ENCODE measurements at places on chromosomes 2 and 18.

- DNase-seq, result peak; percentile 50
Observed at GRCh38 chr2:178241844-178242551, 47.7 kb downstream of the OSBPL6 start.

- DNase-seq, result no peak
Observed at GRCh38 chr2:28286678-28287077, 106.0 kb upstream of the FOSL2 start.

- DNase-seq, result no peak
Observed at GRCh38 chr2:190837952-190838361, 42.7 kb upstream of the GLS start.

GRCh38 chr2:238487652-238488346 is 61.1 kb downstream of the ASB1 start:
- no peak for DNase-seq

GRCh38 chr18:27769152-27769551 is 407.8 kb downstream of the CDH2 start:
- DNase-seq, result no peak

DNA sequence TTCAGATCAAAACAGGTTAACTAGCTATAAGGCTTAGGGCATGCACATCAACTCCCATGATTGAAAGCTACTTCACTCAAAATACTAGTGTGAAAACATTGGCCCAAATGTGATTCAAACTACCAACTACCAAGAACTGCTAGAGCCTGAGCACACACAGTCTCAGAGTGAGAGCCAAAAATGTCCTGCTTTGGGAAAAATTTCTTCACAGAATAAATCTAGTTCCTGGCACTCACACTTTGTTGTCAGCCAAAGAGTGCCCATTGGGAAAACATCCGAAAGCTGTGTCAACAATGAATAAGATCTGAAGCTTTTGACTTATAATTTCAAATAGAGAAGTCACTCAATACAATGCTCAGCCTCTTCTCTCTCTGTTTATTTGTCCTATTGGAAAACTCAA is 182.7 kb downstream of the LRATD1 start:
- DNase-seq, result no peak

DNA sequence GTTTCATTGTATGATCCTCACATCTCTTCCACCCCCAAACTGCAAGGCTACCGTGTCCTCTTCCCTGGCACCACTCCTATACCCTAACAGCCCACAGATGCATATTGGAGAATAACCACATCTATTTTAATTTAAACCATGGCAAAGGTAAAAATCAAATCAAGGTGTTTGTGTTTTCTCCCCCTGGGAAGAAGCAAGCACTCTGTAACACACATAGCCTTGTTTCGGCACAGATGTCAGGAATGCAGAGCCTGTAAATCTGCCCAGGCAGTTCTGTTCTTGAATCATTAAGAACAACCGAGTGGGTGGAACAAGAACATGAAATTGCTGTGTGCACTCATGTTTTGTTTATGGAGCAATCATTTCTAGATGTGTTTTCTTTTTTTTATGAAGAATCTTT is 6.8 kb upstream of the COX7A2L start:
- no peak for DNase-seq

GRCh38 chr2:226902041-226902966 is 66.5 kb downstream of the RHBDD1 start:
- no peak for DNase-seq

DNA sequence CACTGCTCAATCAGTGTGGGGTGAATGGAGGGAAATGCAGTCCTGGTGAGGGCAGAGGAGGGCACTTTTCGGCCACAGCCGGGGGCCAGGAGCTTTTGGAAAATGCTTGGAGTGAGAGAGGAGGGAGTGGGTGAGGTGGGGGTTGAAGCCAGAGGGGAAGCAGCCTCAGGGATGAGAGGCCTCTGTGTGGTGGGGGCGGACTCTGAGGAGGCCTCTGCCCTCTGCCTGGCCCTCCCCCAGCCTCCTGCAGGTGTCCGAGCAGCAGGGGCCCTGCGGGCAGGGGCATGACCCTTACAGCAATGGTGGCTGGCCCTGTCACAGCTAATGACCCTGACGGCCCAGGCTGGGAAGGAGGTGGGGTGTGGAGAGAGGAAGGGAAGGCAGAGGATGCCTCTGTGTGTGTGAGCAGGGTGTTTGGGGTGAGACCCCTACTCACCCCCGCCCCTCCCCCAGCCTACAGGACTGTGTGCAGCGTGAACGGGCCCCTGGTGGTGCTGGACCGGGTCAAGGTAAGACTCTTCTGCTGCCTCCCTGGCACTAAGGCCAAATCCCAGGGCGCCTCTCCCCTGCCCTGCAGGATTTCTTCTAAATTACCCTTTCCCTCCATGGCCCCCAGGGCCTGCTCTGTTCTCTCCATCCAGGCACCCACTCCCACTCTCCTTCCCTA is 7.6 kb downstream of the ATP6V1B1 start:
- DNase-seq, result no peak

DNA sequence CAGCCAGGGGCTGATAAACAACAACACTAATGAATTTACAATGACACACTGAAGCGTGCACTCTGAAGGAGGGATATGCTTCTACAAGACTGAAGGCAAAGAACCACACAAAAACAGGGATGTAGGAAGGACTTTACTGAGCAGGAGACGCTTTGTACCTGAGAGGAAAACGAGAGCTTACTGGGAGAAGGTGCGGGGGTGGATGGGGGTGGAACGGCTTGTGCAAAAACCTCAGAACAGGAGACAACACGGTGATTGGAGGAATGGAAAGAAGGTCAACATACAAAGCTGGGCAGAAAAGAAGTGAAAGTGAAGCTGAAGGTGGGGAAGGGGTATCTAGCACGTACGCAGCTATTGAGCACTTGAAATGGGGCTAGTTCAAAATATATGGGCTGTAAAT is 93.1 kb downstream of the SLC8A1 start:
- DNase-seq, result peak; percentile 59

DNA sequence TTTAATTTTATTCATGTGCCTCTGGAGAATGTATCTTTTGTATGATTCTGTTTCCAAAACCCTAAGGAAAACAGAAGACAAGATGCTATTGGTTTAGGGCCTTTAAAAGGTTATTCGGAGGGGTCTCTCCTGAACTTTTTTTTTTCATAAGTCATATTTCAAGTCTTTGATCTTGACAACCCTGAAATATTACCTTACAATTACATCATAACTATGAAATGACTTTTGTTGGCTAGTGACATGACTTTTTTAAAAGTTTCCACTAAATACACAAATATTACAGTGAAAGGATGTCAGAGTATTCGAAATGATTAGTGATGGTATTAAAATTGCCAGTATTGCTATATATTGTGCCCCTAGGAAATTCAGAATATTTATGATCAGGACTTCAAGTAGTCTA is 31.8 kb upstream of the FZD7 start:
- no peak for DNase-seq

DNA sequence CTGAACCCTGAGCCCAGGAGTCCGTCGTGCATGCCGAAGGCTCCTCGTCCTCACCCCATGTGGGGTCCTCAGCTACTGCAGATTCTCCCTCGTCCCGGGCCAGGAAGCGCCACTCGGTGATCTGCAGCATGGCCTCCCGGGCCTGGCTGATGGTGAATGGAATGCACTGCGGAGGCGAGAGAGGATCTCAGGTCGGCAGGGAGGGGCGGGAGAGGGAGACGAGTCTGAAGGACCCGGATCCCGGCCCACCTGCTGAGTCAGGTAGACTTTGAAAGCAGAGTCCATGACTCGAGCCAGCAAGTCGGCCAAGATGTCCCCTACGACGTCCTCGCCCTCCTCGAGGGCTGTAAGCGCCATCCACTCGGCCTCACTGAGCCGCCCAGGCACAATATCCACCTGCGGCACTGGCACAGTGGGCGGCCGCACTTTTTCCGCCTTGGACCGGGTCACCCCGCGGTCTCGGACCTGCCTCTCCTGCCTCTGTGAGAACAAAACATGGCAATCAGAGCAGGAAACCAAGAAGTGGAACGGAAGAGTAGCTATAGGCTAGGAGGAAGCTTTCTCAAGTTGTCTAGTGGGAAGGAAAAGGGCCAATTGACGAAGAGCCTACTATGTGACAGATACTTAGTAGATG is 5.5 kb downstream of the C2orf81 start:
- DNase-seq, result no peak

DNA sequence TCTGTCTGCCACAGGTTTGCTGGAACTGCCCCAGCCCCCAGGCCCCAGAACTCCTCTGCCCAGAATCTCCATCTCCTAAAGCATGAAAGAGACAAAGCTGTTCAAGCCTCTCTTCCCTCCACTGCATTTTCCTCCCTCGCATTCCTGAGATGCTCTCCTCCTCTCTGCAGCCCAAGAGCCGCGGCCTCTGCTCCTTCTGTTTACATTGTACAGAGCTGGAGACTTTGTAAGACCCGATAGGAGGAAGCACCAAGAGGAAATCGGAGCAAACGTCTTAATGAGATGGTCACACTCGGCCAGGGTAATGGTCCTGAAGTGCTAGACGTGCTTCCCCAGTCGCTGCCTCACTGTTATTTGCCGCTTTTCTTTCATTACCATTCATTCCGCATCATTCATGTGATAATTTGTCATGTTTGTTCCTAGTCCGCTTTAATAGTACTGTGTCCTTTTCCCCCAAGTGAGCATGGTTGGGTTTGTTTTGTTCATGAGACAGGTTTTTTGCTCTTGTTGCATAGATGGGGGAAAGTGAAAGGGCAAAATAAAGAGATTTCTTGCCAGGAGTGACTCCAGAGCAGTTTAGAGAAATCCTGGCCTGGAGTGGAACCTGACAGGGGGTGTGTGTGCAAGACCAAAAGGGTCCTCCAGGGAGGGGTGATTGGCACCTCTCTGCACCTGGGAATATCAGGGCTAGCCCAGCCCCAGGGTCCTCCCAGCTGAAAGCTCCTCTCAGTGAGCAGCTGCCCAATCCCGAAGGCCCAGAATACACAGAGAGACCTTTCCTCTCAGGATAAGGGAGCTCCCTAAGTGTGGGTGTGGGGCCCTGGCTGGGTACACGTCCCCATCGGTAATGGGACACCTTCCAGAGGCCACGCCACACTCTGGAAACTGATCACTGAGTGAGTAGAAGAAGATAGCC is 44.9 kb upstream of the ID2 start:
- peak; percentile 46 for DNase-seq

DNA sequence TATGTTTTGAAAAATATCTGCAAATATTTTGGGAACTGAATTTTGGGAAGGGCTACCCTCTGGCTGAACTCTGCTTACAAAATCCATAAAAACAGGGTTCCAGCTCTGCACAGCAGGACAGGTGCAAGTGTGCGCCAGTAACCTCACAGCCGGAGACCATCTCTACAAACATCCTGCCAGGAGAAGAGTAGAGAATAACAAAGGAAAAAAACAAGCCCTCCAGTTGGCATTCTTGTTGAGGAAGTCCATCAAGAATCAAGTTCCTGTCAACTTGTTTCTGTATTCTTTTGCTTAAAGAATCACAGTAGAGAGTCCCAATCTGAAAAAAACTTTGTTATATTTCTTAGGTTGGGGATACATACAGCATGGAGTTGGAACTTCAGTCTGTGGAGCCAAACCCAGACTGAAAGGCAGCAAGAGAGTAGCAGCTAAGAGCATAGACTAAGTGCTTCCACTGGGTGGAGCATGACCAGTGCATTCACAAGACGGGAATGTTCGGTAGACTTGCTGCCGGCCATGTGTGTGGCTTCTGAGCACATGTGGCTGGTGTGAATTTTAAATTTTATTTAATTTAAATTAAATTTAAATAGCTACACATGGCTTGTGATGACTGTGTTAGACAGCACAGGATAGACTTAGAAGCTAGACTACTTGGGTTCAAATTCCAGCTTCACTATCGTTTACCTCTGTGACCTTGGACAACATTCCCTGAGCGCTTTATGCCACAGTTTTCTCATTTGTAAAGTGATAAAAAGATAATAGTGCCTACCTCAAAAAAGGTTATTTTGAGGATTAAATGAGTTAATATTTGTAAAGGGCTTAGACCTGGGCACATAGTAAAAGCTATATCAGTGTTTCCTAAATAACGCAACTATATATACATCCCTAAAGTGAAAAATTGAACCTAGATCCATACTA is 41.9 kb downstream of the SPTBN1 start:
- DNase-seq, result no peak

DNA sequence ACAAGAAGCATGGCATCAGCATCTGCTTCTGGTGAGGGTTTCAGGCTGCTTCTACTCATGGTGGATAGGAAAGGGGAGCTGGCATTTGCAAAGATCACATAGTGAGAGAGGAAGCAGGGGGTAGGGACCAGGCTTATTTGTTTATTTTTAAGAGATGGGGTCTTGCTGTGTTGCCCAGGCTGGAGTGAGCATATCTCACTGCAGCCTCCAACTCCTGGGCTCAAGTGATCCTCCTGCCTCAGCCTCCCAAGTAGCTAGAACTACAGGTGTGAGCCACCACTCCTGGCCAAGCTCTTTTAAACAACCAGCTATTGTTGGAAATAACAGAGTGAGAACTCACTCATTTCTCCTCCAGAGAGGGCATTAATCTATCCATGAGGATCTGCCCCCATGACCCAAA is 269.4 kb upstream of the FBXO11 start:
- no peak for DNase-seq

DNA sequence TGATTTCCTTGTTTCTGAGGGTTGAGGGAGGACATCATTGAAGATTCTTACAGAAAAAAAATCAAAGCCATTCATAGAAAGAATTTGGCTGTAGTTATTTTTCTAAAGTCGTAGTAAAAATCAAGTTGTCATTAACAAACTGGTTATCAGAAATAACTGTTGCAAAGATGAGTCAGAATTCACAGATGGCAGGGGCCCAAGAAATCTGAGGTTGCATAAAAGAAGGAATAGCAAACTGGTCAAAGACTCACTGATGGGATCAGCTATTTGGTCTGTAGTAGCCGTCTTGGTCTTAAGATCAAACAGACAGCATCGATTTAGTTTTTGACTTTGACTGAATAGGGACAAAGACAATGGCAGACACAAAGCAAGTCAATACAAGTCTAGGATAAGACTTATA is 334.3 kb downstream of the FIGN start:
- DNase-seq, result no peak
